ENCODE measurements at places on chromosomes 4 and X.

DNA sequence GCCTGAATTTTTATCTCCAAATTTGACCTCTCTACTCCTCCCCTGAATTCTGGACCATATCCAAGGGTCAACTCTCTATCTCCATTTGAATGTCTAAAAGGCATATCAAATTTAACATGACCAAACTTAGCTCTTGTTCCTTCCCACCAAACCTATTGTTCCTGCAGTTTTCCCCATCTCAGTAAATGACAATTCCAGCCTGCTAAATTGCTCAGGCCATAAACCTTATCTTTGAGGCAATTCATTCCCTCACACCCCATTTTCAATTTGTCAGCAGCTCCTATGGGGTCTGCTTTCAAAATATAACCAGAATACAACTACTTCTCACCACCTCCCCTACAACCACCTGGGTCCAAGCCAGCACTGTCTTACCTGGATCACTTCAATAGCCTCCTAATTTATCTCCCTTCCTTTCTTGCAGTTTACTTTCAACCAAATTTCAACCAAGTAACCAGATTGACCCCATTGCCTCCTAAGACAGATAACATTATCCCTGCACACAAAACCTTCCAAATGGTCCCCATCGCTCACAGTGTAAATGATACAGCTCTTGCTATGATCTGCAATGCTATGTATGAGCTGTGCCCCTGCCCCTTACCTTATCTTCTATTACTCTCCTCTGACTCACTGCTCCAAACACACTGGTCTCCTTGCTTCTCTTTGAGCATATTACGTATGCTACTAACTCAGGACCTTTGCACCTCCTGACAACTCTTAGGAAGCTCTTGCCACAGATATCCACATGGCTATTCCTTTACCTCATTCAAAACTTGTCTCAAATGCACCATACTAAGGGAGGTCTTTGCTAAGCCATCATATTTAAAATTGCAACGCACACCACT lies 66.0 kb downstream of the CAMK2D start:
- no peak for DNase-seq

GRCh38 chr4:102007959-102008425 lies 217.5 kb downstream of the BANK1 start:
- no peak for DNase-seq

GRCh38 chr4:6236816-6237390 lies 32.7 kb upstream of the WFS1 start:
- no peak for DNase-seq

GRCh38 chrX:40933706-40934425 lies 151.4 kb upstream of the USP9X start:
- no peak for DNase-seq

Data from stimulated activated CD4-positive, alpha-beta T cell treated with anti-CD3 and anti-CD28 coated beads, Interleukin-2, amount 100 ng/mL, for 4 hours (primary cell).